ENCODE measurements at places on chromosomes 4 and X.

DNA sequence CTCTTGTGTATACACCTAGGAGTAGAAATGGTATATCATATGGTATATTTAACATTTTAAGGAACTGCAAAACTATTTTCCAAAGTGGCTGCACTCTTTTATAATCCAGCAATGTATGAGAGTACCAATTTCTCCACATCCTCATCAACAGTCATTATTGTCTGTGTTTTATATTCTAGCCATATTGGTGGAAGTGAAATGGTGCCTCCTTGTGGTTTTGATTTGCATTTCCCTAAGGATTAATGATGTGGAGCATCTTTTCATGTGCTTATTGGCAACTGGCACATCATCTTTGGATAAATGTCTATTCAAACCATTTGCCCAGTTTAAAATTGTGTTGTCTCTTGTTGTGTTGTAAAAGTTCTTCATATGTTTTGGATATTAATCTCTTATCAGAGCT lies 9.6 kb downstream of the BMP15 start:
- DNase-seq: no peak

DNA sequence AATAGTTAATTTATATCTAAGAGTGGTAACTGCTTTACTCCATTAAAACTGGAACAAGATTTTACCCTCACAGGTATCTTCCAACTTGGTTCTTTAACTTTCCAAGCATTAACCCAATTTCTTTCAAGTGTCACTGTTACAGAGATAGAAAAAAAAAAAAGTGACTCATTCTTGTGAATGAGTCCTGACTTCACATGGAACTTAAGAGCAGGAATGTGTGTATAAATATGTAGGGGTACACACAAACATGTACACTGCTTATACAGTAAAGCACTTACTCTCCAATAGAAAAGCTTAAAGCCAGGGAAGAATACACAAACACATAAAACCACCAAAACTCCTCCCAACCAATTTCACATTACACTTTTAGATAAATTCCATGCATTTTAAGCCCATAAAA lies 38.8 kb downstream of the TAPT1 start:
- DNase-seq: no peak

DNA sequence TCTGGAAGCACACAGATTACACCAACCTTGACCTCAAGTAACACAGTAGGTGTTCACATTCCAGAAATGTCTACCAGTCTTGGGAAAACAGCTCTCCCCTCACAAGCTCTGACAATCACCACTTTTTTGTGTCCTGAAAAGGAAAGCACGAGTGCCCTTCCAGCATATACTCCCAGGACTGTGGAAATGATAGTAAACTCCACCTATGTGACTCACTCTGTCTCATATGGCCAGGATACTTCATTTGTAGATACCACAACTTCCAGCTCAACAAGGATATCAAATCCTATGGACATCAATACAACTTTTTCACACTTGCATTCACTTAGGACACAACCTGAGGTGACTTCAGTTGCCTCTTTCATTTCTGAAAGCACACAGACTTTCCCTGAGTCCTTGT lies 46.9 kb downstream of the ADGRG4 start:
- DNase-seq: no peak

- DNase-seq: no peak
These were observed 101.6 kb downstream of the FAM193A start for GRCh38 chr4:2637956-2638552.

DNA sequence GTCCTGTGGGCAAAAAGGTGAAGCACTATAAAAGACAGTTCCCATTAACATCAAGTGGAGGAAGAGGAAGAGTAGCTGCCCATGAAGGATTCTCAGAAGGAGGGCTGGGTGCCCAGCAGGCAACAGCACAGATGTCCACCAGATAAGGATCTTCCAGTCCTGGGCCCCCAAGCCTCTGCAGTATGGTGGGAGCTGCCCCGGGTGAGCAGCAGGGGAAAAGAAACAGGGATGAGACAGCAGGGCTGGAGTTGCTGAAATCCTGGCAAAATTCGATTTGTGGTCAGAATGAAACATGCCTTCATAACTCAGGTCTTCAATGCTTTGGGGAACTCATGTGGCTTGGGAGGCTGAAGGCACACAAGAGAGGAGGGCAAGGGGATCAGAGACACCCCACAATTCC lies 94.6 kb downstream of the RASL11B start:
- DNase-seq: no peak

DNA sequence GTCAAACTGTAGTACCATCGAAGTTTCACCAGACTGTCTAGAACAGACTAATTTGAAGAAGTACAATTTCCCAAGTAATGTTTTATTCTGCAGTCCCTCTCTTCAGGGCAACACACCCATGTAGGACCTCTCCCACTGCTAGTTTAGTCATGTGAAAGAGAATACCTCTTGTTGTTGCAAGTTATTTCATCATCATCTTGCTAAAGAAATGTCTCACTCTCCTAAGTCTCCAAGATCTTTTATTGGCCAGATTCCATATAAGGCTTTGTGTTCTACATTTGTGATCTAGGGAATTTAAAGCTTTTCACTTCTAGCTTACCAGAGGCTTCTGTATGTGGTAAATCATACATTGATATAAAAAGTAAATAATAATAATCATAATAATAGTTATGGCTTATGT lies 745.3 kb upstream of the MAGEB2 start:
- peak; percentile 73 for DNase-seq

- DNase-seq: peak; percentile 71
These were observed 1.1 kb upstream of the TLR3 start for GRCh38 chr4:186067757-186068385.

- DNase-seq: no peak
These were observed 238.8 kb downstream of the MGST2 start for GRCh38 chr4:139904406-139904805.

GRCh38 chr4:86035688-86036087 lies 324.2 kb downstream of the MAPK10 start:
- no peak for DNase-seq

DNA sequence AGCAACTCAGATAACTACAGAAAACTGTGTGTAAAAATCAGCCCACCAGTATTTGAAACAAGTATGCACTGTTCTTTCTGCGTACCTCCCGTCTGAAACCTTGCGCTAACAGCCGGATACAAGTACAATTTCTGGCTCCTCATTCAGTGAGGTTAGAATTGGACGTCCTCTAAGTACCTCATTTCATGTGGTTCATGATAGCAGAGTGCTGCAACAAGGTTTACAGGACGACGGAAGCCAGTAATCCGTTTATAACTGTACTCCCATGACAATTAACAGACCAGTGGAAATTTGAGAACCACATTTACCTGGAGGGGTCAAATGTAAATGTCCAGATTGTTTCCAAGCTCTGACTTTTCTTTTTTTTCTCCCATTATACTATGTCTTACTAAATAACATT lies 52.9 kb upstream of the TENM3 start:
- peak; percentile 32 for DNase-seq

GRCh38 chr4:15260758-15261157 lies 167.1 kb upstream of the C1QTNF7 start:
- DNase-seq: no peak

DNA sequence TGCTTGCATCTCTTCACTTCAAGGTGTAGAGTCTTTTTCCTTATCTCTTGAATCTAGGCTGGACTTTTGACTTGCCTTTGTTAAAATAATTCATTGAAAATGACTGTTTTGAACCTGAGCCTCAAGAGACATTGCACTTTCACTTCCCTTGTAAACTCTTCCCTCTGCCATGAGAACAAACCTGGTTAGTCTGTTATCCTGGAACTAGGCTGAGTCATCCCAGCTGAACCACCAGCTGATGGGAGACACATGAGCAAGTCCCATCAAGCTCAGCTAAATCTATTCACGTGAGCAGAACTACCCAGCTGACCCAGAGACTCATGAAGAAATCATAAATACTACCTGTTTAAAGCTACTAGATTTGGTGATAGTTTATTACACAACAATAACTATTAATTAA lies 202.3 kb upstream of the CENPE start:
- no peak for DNase-seq

GRCh38 chr4:139587446-139587845 lies 31.4 kb upstream of the SETD7 start:
- DNase-seq: peak; percentile 35

DNA sequence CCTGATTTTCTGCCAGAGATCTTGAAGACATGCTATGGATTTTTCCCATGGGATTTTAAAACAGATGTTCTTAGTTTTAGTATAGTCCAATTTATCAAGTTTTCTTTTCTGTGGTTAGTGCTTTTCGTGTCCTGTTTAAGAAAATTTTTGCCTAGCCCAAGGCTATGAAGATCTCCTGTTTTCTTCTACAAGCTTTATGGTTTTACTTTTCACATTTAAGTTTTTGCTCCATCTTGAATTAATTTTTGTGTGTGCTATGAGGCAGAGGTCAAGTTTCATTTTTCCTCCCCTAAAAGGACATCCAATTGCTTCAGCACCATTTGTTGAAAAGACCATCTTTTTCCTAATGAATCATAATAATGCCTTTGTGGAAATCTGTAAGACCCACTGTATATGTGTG lies 65.6 kb downstream of the POLR2B start:
- DNase-seq: no peak

DNA sequence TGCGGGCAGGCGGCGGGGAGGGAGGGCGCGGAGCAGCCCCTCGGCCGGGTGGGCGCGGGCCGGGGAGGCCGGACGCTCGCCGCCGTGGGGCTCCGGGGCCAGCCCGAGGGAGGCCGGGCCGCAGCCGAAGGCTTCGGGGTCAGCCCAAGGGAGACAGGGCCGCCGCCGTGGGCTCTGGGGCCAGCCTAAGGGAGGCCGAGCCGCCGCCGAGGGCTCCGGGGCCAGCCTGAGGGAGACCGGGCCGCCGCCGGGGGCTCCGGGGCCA lies 251 bp downstream of the KIAA0232 start:
- DNase-seq: no peak

DNA sequence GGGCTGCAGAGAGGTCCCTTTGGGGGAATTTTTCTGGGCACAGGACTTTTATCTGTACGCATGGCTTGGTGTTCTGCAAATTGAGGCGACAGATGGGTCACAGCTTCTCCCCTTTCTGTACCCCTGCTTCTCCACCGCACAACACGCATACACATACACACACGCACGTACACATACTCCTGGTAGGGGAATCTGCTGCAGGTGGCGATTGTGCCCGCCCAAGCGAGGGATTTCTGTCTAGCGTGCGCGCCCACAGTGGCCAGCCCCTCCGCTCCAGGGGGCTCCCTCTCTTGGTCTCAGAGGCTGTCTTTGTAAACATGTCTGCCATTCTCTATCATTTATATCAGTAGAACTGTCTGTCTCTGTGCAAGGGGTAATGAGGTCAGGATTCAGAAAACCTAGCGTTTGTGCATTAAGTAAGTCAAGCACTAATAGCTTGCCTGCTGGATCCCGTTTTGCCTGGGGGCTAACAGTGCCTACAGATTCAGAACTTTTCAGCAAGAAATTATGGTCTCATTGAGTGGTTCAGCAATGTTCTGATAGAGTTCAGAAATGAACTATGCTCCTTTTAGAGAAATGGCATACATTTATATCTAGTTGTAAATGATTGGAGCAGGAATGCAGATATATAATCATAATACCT lies 2.2 kb downstream of the GRID2 start:
- peak; percentile 37 for DNase-seq

DNA sequence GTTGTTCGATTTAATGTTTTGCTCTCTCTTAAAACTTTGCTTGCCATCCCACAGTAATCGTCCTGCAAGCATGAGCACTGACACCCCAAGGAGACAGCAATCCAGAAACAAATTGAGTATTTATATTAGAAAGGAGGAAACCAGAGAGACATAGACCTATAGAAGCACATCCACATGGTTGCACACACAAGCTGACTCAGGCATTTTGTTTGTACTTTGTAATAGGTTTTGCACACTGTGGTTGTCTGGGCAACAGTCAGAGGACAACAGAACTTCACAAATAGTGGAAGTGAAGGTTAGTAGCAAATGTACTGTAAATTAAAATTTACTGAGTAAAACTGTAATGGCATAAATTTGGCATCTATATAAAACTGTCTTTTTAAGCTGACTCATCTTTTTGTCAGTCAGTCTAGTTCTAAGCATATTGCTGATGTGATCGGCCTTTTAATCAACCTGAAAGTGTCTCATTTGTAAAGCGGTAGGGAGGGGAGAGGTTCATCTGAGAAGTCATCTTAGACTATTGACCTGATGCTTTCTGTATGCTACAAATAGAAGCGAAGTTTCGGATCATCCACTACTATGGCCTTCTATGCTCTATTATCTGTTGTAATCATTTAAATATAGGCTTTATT lies 1624.7 kb downstream of the ARAP2 start:
- no peak for DNase-seq

GRCh38 chr4:128463006-128463405 lies 175.4 kb upstream of the PGRMC2 start:
- DNase-seq: no peak

- DNase-seq: no peak
These were observed 194.8 kb upstream of the GPC4 start for GRCh38 chrX:133610056-133610455.

DNA sequence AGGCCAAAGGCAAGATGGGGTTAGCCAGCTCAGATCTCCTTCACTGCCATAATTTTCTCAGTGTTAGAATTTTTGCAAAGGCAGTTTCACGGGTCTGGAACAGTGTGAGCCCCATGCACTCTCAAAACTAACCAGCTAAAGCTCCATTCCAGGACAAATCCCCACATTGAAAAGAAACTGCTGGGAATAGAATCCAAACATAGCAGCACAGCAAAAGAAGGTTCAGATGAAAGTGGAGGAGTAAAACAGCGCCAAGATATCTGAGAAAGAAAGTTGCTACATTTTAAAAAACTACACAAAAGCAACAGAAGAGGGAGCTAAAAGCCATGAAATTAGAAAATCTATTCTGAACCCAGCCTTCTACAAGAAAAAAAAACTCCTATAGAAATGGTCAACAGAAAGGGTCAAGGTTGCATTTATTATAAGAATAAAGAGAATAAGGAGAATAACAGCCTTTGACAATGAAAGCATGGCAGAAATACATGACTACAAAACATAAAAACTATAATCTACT lies 39.6 kb upstream of the SLC7A3 start:
- DNase-seq: peak; percentile 36

- peak; percentile 59 for DNase-seq
These were observed 38.5 kb downstream of the HERC3 start for GRCh38 chr4:88630756-88631155.

GRCh38 chr4:30743897-30744296 lies 23.7 kb downstream of the PCDH7 start:
- no peak for DNase-seq

GRCh38 chr4:32189130-32189529 lies 1469.0 kb downstream of the PCDH7 start:
- DNase-seq: no peak

- no peak for DNase-seq
These were observed 54.3 kb downstream of the CLCN5 start for GRCh38 chrX:49976682-49977197.
